Bronchus fibroblast of lung (primary cell): ENCODE measurements at places on chromosomes 6 and 20. TPM values are rescaled to one million over a fixed set of nuclear protein-coding genes. Genes with fewer than 3 reads are reported as not detected.

Gene CHRNA4
- not detected in 2 replicates for total RNA-seq

Gene L3MBTL1
- total RNA-seq = 2.4 and 4.5 TPM in 2 replicates

Gene PXMP4
- total RNA-seq = 8.5 and 10.4 TPM in 2 replicates

Gene GMPR
- 1.7 and 2.8 TPM in 2 replicates for total RNA-seq

Gene SIRPB2
- not detected in 2 replicates for total RNA-seq

Gene COL20A1
- not detected in 2 replicates for total RNA-seq

Gene CLPSL1
- not detected in 2 replicates for total RNA-seq

Gene TMEM244
- total RNA-seq = not detected in 2 replicates

Gene TREML2
- total RNA-seq = not detected in 2 replicates

Gene NCOA7
- total RNA-seq = 4.3 and 6.1 TPM in 2 replicates

Gene PDE10A
- total RNA-seq = 0.34 and 0.89 TPM in 2 replicates

Gene COMMD7
- 31.4 and 34.9 TPM in 2 replicates for total RNA-seq

Gene GCNT2
- 0.15 and 0.17 TPM in 2 replicates for total RNA-seq

Gene FAM209B
- not detected in 2 replicates for total RNA-seq

Gene HNF4A
- not detected in 2 replicates for total RNA-seq

Gene TFAP2C
- total RNA-seq = not detected in 2 replicates

Gene PSORS1C2
- not detected in 2 replicates for total RNA-seq

Gene GLP1R
- total RNA-seq = not detected in 2 replicates

Gene HLA-DQB2
- total RNA-seq = not detected in 2 replicates

Gene MLN
- not detected in 2 replicates for total RNA-seq

Gene SNAP25
- total RNA-seq = 5.1 and 6.1 TPM in 2 replicates

Gene HLA-G
- total RNA-seq = not detected in 2 replicates

Gene RPS21
- total RNA-seq = 3,175 and 3,644 TPM in 2 replicates

Gene ACTL10
- 2.0 and 2.1 TPM in 2 replicates for total RNA-seq

Gene CGA
- total RNA-seq = not detected in 2 replicates

Gene ZSCAN23
- 1.5 and 2.5 TPM in 2 replicates for total RNA-seq

Gene SSTR4
- not detected in 2 replicates for total RNA-seq

Gene ADGRF5
- total RNA-seq = under 0.01 TPM in 2 replicates

Gene ATG5
- 20.2 and 22.7 TPM in 2 replicates for total RNA-seq

Gene MTO1
- total RNA-seq = 23.5 and 24.7 TPM in 2 replicates

Gene SLC17A2
- total RNA-seq = not detected in 2 replicates

Gene SIRPD
- not detected in 2 replicates for total RNA-seq

Gene UNC5CL
- under 0.01 and 0.15 TPM in 2 replicates for total RNA-seq

Gene COL21A1
- 0.15 and 0.34 TPM in 2 replicates for total RNA-seq

Gene PRKN
- total RNA-seq = 0.89 and 2.9 TPM in 2 replicates

Gene MUC21
- not detected in 2 replicates for total RNA-seq

Gene PIGU
- total RNA-seq = 17.0 and 21.1 TPM in 2 replicates

Gene HAO1
- not detected in 2 replicates for total RNA-seq

Gene C2
- 0.17 and 0.30 TPM in 2 replicates for total RNA-seq

Gene BTN1A1
- not detected in 2 replicates for total RNA-seq

Gene DOK5
- 7.2 and 9.8 TPM in 2 replicates for total RNA-seq

Gene PRR18
- total RNA-seq = not detected in 2 replicates

Gene HDGFL1
- total RNA-seq = not detected in 2 replicates

Gene RGS17
- 7.0 and 8.2 TPM in 2 replicates for total RNA-seq

Gene BPIFB4
- not detected in 2 replicates for total RNA-seq

Gene EPPIN
- not detected in 2 replicates for total RNA-seq
